ENCODE measurements at places on chromosomes 6 and 20. TPM values are rescaled to one million over a fixed set of nuclear protein-coding genes. Genes with fewer than 3 reads are reported as not detected.
A peak's percentile ranks its signal among the peaks of the same experiment; 100 is the strongest.

The EGFL8 gene
- total RNA-seq, result 10.4 TPM

The CAP2 gene
- total RNA-seq, result 49.1 TPM

The ZC3H12D gene
- total RNA-seq, result 0.10 TPM

- no peak for DNase-seq
Observed at GRCh38 chr20:59334651-59335300, 34.4 kb downstream of the EDN3 start.

- DNase-seq, result no peak
Observed at GRCh38 chr6:110467566-110468140, 8.8 kb downstream of the SLC22A16 start.

GRCh38 chr6:71334768-71335167, 46.2 kb downstream of the OGFRL1 start:
- no peak for DNase-seq

GRCh38 chr20:50290808-50291207, 100.2 kb downstream of the CEBPB start:
- DNase-seq, result no peak

DNA sequence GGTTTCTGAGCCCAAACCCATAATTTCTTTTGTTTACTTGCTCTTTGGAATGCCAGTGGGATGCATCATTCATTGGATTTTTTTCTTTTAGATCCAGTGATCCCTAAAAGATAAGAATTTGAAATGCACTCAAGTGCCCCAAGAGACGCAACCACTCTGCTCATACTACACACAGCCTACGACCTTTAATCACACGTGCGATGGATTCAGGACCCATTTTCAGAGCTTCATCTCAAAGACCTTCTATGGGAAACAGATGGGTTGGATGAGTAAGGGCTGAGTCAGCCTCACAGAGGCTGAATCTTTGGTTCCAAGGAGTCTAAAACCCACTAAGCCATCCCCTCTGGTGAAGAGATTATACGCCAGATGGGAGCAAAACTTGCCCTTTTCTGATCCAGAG, 265.5 kb upstream of the EXOC2 start:
- DNase-seq, result peak; percentile 69

GRCh38 chr20:60835876-60836275, 416.2 kb upstream of the CDH4 start:
- DNase-seq, result no peak

DNA sequence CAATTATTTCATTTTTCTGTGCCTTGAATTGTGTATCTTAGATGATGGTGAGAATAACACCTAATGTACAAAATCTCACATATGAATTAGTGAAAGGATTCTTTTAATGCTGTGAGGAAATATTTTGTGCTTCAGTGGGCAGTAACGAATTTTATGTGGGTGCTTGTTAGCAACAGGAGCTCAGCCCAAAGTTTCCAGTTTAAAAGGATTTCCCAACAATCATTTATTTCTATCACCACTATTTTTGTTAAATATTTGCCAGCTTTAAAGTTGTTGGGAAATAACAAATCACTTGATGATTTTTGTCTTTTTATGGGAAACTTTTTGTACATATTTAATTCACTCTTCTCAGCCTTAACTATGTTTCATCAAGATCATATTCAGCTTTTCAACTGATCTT, 111.8 kb downstream of the QKI start:
- DNase-seq, result no peak

DNA sequence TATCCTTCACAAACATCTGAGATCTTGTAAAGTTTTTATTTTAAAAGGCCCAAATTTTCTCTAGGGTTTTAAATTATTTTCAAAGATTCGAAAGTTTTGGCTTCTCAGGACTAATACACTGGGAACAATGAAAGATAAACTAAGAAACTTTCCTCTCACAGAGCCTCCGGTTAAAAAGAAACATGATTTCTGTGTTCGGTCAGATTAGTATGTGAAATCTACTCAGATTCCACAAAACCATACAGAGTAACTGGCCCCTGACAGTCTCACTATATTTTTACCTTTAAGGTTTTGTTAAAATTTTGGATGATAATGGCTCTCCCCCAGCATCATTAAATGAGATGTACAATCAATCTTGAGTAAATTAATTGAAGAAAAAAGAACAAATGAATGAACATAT, 471.0 kb downstream of the COL12A1 start:
- DNase-seq, result no peak

- no peak for DNase-seq
Observed at GRCh38 chr20:58023346-58023745, 205.1 kb downstream of the ANKRD60 start.

DNA sequence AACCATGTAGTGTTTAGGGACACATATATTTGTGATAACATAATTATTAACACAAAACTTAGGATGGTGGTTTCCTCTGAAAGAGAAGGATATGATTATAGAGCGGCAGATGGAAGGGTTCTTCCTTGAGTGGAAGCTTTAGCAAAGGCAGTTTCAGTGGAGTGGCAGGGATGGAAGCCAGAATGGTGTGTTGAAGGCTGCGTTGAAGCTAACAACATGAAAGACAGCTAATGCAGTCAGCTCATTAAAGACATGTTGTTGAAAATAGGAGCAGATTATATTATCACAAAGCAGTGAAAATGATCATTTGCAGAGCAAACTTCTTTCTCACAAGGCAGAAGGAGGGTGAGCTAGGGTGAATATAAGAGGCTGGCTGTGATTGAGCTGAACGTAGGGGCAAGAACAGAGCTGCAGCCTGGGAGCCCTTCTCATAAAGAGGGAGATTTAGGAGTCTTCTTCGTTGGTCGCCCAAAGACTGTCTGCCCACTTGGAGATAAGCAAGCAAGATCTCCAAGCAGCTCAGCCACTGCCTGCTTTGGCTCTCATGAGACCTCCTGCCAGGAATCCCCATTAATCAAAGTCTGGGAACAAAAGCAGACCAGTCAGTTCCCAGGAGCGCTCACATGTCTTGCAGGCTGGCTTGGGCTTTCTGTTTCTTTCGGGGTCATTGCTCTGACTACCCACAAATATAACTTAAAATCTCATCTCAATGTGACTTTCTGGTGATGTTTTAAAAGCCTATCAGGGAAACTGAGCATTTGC, 2.6 kb upstream of the ANKRD6 start:
- peak; percentile 52 for DNase-seq

DNA sequence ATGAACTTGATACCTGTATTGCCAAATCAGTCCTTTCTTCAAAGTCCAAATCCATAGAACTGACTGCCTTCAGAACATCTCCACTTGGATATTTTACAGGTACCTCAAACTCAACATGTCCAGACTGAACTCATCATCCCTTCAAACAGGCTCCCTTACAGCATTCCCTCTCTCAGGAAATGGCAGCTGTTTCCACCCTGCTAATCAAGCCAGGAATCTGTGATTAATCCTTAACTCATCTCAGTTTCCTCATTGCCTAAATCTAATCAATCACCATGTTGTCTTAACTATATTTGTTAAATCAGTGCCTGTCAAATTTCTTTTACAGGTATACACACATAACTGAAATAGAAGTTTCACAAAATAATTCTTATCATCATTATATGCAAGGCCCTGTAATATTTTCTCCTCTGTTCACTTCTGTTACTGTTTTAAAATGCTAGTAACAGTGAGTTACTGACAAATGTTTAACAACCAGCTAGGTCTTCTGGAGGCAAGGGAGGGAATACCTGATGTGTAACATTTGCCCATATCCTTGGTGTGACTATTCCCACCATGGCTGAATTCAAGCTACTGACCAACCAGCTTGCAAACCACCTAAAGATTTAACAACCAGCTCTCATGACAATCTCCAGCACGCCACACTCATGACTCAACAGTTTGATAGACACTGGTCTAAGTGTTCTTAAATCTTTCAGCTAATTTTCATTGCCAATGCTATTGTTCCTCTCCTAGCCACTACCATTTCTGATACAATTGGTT, 124.9 kb downstream of the ADAT2 start:
- peak; percentile 69 for DNase-seq

DNA sequence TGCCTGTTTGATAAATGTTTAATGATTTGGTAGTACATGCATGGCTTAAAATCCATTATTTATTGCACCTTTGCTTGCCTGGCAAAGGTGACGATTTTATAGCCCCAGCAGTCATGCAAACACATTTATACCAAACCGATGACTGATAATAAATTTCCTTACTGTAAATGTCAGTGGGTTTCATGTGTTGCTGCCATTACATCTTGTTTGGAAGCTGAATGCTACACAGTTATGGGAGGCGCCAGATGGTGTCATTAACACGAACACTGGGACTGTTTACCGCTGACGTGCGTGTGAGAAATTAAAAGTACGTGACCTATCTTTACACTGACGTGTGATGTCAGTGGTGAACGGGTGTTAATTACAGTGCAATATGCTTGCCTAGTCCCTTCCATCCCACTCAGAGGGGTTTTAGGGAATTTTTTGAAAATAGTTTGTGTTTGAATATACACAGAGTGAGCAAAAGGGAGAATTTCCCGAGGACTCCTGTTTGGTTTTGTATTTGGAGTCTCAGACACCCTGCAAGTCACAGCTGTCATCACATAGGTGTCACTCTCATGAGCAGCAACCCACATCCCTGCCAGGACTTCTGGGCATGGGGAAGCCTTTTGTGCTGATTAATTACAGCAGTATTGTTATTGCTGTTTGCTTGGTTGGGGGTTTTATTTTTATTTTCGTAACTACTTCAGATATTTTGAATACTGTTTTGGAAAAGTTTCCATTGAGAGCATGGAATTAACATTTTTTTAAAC, 151.8 kb upstream of the INSM1 start:
- DNase-seq, result no peak

- DNase-seq, result peak; percentile 28
Observed at GRCh38 chr6:6734479-6735465, 146.3 kb downstream of the LY86 start.

DNA sequence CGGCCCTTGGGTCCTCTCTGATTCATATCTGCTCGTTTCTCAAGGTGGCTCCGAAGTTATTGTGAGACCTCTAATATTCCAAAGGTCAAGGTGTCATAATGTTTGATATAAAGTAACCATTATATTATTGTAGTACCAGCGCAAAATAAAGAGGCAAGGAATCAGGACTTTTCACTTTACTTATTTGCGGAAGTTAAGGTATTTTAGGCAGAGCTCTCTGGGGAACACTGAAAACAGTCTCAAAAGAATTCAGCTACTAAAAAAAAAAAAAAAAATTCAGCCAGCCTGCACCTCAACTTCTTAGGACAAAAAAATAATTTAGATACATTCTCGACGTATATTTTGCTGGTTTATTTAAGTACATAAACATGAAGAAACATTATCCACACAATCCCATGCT, 2.4 kb downstream of the OSER1 start:
- no peak for DNase-seq

GRCh38 chr6:158818581-158819212, 471 bp downstream of the EZR start:
- DNase-seq, result peak; percentile 52

- no peak for DNase-seq
Observed at GRCh38 chr6:35476004-35476403, 7.8 kb downstream of the RPL10A start.

- no peak for DNase-seq
Observed at GRCh38 chr6:43771858-43772680, 2.1 kb downstream of the VEGFA start.

DNA sequence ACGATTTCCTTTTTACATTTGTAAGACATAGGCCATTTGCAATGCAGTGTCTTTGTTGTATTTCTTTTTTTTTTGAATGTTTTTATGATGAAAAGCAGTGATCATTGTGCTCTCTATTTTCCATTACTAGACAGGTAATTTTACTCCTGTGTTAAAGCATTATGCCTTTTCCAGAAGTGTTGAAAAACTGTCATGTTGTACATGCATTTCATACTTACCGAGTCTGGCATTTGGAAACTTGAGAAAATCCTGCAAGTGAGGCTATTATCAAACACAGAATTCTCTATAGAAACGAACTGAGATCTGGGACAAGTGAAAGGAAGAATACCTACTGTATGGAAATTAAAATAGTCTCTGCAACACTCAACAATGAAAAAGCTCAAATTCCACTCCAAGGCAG, 78.6 kb upstream of the CNR1 start:
- DNase-seq, result no peak

DNA sequence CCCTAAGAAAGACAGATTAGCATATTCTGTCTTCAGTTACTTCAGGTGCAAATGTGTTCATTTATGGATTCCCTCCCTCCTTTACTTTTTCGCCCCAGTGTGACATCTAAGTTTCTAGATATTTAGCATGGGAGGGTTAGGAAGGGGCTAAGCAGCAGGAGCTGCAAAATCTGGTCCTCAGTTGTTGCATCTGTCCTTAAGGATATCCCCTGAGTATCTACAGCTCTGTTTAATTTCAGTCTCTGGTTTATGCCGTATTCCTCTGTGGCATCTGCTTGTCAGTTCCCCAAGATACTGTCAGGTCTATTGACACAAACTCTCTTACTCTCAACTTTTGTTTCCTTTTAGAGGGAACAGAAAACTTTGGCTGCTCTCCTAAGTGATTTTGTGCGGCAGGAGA, 754.6 kb upstream of the MAP3K7 start:
- no peak for DNase-seq

- no peak for DNase-seq
Observed at GRCh38 chr6:10431423-10432164, 16.7 kb upstream of the TFAP2A start.

- no peak for DNase-seq
Observed at GRCh38 chr6:131673184-131673583, 28.0 kb downstream of the OR2A4 start.

- DNase-seq, result peak; percentile 50
Observed at GRCh38 chr6:112594886-112595594, 247.9 kb downstream of the RFPL4B start.

DNA sequence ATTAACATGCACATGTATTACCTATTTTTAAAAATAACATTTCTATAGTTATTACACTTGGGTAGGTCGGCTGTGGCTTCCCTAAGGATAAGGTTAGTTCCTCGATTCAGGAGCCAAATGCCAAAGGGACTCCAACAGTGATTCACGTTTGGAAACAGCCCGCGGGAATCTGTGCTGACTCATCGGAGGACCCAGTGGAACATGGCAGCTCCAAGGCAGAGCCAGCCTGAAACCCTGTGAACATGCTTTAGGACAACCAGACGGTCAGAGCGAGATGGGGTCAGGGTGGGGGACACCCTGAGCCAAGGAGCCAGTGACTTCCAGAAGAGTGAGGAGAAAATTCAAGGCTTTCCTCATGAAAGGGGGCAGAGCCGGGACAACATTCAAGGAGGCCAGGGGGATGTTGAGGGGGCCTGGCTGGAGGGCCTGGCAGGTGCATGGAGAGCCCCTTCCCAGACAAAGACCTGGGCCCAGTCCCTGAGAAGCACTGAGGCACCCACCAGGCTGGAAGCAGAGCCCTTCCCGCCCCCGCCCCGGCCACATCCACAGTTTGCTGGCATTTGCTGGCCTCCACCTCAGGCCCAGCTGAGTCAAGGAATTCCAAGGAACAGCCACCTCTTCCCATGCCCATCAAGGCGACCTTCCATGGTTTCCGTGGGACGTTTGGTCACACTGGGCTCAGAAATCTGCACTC, 133.2 kb downstream of the SNX5 start:
- DNase-seq, result peak; percentile 86

- no peak for DNase-seq
Observed at GRCh38 chr20:18978311-18978710, 164.7 kb downstream of the SCP2D1 start.

- DNase-seq, result peak; percentile 17
Observed at GRCh38 chr6:119241111-119241465, 108.5 kb downstream of the MAN1A1 start.
